Right renal cortex interstitium (tissue), 3 donors: ENCODE measurements at places on chromosomes 7 and 10. TPM values are rescaled to one million over a fixed set of nuclear protein-coding genes. Genes with fewer than 3 reads are reported as not detected.

The SEMA3E gene
- polyA plus RNA-seq = 1.8 TPM

The NAT16 gene
- polyA plus RNA-seq = not detected

The ADIRF gene
- polyA plus RNA-seq = 18.4 TPM

The CUL1 gene
- polyA plus RNA-seq = 59.9 TPM

The IFIT2 gene
- polyA plus RNA-seq = 10.4 TPM

The TCAF2 gene
- polyA plus RNA-seq = 2.8 TPM

The GSDME gene
- 14.7 TPM for polyA plus RNA-seq

The NKX1-2 gene
- polyA plus RNA-seq = not detected

DNA sequence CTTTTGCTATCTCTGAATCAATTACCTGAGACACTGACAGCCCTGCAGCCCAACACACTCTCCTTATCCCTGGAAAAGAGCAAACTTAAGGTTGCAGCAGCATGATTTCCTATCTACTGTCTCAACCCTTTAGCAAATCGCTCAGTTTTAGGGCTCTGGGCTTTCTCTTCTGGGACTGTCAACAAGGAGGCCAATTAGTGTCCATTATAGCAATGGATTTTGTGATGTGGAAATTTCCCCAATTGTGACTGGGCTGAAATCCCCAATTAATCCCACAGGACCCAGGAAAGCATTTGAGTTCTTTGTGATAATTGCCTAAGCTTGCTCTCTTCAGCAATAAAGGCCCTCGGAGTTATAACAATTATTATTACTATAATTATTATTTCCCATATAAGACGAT, 197.0 kb downstream of the ZNF438 start:
- DNase-seq = no peak

DNA sequence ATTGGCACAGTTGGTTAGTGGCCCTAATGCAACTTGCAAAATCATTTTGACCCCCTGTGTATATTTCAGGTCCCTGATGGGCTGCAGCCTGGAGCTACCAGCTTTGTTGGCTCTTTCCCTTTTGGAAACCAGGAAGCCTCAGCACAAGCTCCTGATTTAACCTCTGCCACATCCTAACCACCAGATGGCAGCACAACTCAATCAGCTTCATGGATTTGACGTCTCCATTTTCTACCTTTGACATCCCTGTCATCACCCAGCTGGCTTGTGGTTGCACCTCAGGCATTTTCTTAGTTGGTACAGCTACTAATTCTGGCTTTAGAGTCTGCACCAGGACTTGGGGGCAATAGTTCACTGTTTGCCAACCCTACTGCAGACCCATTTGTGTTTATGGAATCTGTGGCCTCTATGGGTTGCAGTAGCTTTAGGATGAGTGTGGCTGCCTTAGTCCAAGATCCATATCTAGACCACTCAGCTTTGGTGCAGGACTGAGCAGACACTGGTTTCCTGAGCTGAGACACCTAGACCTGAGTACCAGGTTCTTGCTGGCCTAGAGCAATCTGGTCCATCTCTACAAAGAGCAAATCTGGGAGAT, 456.2 kb downstream of the REEP3 start:
- no peak for DNase-seq

GRCh38 chr10:92727550-92727949, 37.8 kb downstream of the HHEX start:
- no peak for DNase-seq

DNA sequence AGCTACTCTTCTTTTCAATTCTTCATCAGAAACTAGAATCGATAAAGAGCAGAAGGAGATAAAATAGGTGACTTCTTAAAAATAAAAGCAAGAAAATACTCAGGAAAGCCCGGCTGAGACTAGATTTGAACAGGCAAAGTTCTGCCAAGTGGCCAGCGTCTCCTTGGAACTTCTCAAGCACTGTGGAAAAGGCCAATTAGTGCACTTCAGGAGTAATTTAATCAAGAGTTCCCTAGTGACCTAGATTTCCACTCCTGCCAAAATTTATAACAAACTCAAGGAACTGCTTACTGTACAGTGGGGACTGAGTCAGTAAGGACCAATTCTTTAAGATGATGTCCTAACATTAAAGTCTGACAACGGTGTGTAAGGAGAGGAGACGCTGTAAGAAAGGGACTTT, 57.3 kb downstream of the CHCHD3 start:
- no peak for DNase-seq

DNA sequence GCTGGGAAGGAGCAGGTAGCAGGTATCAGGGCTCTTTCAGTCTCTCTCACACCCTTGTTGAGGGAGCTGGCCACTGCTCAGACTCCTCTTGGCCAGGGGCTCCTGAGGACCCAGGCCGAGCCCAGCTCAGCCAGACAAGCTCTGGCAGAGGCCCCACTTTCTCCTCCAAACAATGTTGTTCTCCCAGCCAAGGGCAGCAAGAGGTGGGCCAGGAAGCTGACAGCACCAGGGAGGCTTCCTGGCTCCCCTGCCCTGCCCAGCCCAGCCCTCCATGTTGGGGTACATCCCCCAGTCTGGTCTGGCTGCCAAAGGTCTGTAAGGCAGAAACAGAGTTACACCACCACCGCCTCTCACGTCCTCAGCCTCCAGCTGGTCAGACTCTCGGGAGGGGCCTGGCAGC, 33.9 kb upstream of the COL13A1 start:
- DNase-seq = no peak

DNA sequence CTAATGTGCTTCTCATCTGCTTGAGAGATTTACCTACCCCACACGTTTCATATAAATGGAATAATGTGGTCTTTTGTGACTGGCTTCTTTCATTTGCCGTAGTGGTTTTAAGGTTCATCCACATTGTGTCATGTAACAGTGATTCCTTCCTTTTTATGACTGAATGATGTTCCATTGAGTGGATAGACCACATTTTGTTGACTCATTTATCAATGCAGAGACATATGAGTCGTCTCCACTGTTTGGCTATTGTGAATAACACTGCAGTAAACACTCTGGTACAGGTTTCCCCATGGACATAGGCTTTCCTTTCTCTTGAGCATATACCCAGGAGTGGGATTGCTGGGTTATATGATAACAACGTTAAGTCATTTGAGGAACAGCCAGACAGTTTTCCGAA, 2.0 kb upstream of the AOC1 start:
- no peak for DNase-seq

- no peak for DNase-seq
Measured at GRCh38 chr10:116888380-116889055, 39.2 kb downstream of the ENO4 start.

DNA sequence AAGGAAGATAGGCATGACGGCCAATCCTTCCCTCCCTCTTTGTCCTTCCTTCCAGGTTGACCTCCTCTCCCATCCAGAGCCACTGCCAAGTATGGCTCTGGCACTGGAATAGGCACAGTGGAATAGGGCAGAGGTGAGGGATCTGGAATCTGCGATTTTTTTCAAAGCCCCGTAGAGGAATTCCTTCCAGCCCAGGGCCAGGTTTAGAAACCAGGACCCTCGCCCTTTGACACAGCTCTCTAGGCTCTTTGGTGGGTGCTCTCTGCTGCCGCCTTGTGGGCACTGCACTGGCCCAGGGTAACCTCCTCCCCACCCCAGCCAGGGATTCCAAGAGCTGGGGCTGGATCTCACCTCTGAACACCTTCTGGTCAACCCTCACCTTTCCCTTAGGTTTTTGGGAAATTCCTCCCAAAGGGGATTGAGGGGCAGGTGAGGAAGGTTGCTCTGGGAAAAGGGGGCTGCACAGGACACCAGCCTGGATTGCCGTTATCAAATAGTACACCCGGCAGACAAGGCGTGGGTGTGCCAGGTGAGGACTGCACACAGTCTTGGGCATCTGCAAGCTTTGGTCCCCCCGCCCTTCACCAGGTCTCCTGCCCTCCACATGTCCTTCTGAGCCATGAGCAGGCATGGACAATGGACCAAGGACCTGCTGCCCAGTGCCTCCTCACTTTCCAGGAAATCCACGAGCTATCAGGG, 22.8 kb downstream of the C10orf105 start:
- DNase-seq = no peak

DNA sequence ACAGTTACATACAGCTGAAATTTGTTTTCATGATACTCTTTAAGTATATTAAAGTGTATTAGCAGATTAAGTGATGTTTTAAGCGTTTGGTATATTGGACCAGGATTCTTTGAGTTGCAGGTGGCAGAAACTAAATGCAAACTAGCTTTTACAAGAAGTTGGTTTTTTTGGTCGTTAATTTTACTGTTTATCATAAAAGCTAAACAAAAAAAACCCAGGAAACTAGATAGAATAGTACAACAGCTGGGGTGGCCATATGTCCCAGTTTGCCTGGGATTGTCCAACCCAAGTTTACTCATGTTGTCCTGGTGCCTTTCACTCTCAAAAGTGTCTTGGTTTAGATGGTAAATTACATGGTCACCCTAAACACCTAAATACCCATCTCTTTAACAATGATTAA, 108.7 kb downstream of the PHTF2 start:
- no peak for DNase-seq

- no peak for DNase-seq
Measured at GRCh38 chr7:47937065-47937687, 11.1 kb downstream of the PKD1L1 start.
